Left lung (tissue), 14 donors: ENCODE measurements at places on chromosomes 7 and 10.

DNA sequence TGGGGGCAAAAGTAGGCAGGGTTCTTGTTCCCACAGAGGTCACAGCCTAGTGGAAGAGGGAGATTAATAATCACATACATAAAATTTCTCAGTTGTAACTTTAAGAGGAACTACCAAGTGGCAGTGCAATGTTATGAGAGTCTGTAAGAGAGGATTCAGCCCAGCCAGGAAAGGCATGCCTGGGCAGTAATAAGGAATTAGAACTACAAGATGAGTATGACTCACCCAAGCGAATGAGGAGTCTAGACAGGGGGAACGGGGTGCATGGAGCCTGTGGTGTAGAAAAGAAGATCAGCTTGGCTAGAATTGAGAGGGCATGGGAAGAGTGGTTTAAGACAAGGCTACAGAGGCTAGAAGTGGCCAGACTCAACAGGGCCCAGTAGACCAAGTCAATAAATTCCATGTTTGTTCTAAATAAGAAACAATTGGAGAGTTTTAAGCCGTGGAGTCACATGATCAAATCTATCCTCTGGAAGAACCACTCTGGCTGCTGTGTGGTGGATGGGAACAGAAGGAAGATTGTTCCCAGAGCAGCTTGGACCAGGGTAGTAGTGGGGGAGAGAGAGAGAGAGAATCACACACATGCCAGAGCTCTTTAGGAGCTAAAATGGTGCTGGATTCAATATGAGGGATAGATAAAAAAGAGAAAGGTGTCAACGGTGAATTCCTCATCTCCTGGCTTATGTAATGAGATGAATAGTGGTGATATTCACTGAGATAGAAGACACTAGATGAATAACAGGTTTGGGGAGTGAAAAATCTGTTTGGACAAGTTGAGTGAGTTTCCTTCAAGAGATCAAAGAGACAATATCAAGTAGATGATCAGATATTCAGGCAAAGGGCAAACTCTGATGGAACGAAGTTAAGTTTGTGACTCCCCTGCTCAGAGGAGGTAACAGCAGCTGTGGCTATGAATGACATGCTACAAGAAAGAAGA, 265.1 kb downstream of the FGFR2 start:
- no peak for DNase-seq

- peak; percentile 75 for DNase-seq
Measured at GRCh38 chr7:135335628-135336139, 102.0 kb downstream of the STRA8 start.

DNA sequence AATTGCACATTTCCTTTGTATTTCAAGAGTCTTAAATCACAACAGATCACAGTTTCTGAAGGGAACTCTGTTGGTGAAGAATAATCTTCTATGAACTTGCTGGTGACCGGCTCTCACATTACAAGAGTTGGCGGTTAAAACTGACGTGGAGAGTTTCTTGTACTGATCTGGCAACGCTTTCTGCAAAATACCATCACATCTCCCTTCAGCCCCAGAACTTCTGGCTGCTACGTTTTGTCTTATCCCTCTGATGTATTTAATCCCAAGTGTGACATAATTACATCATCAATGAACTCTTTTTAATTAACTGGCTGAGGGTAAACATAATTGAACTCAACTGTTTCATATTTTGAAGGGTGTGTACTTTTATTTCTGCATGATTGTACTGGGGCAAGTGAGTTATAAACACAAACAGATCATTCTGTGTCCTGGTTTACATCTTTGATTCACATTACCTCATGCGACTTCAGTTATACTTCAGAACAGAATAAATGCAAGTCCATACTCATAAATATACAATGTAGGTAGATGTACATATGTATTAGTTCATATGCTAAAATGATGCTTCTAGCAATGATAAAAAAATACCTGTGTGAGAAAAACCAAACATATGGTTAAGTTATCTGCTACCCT, 105.1 kb upstream of the NPVF start:
- no peak for DNase-seq

GRCh38 chr7:2313450-2314208, 612 bp downstream of the SNX8 start:
- peak; percentile 28 for DNase-seq

- DNase-seq, result no peak
Measured at GRCh38 chr10:11626071-11626470, 14.6 kb upstream of the USP6NL start.

DNA sequence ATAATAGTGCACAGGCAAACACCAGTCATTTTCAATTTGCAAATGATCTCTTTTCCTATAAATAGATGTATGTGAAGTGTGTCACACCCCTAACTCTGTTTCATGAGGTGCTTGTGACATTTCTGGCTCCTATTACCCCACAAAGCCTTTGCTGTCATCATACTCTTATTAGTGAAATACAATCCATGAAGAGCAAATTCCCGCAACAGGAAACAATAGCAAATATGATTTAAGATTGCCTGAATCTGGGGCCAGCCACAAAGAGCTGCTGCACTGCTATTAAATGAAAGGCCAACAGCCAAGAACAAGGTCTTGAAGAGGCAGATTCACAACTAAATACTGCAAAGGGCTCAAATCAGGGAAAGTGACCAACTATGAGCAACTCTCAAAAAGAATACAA, 96.3 kb upstream of the CAV2 start:
- no peak for DNase-seq

DNA sequence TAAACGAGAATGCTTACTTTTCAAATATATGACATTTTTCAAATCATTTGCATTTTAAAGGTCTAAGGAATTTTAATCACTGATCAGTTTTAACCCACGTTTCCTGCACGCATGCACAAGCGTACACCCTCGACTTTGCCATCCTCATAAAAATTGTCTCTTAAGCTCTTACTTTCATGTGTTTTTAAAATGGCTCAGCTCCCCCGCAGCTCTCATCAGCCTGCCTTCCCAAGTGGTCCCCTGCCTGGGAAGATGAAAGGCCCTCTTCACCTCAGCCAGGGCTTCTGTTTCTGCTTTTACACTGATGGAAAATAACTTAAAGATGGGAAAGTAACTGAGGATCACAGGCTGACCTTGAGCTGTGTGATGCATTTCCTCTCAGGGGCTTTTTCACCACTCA, 131.6 kb upstream of the LSM8 start:
- no peak for DNase-seq

- no peak for DNase-seq
Measured at GRCh38 chr7:129970816-129971215, 18.1 kb upstream of the UBE2H start.

GRCh38 chr10:15335508-15335907, 35.6 kb downstream of the FAM171A1 start:
- DNase-seq, result no peak

- no peak for DNase-seq
Measured at GRCh38 chr10:43809211-43809930, 160.7 kb upstream of the ZNF32 start.

DNA sequence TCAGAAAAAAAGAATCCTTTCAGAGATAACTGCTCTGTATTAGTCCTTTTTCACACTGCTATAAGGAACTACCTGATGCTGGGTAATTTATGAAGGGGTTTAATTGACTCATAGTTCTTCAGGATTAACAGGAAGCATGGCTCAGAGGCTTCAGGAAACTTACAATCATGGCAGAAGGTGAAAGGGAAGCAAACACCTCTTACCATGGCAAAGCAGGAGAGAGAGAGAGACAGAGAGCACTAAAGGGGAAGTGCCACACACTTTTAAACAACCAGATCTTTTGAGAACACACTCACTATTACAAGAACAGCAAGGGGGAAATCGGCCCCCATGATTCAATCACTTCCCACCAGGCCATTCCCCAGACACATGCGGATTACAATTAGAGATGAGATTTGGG, 114.2 kb downstream of the TES start:
- no peak for DNase-seq

- DNase-seq, result peak; percentile 82
Measured at GRCh38 chr10:7407368-7408290, 3.2 kb downstream of the SFMBT2 start.

DNA sequence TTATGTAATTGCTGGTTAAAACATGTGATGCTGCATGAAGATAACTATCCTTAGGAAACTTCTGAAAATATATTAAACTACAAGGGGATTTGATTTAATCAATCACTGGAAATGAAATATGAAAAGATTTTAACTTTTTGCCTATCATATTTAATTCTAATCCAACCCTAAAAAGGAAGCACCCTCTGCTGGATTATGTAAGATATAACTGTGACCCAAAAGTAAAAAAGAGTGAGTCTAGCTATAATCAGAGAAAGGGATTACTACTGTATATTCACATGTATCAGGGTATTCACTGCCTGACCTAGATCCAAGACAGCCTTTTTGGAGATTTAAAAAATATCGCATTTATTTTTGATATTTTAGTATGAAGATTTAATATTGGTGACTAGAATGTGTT, 295.5 kb downstream of the MDFIC start:
- no peak for DNase-seq

- no peak for DNase-seq
Measured at GRCh38 chr7:24475166-24475961, 97.9 kb upstream of the PALS2 start.

GRCh38 chr10:22593636-22594198, 120.7 kb downstream of the PIP4K2A start:
- no peak for DNase-seq

DNA sequence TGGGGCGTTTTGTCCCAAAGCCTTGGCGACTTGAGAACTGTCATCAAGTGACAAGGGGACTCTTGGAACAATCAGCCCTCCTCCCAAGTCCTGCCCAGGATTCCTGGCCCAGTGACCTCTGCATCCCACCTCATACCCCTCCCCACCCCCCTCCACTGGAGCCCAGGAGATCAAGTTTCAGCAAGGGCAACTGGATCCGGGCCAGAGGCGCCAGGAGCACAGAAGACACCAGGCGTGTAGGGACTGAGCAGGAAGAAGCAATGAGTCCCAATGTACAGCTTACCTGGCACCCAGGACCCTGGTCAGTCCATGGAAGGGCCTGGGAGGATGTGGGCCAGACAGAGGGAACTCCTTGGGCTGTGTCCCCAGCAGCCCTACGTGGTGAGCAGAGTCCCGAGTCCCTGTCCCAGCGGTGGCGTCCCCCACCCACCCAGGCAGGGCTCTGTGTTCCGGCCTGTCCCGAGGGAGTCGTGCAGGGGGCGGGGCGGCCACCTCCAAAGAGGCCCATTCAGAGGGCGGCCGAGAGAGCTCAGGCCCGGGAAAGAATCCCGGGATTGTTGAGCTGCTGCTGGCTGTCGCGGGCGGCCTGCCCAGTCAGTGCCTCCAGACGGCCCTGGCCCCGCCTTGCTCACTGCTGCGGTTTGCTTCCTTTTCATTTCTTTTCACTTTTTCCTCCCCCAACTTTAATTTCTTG, 254.1 kb downstream of the TNS3 start:
- DNase-seq, result peak; percentile 85

GRCh38 chr10:95758351-95759025, 2.5 kb downstream of the ENTPD1 start:
- no peak for DNase-seq

DNA sequence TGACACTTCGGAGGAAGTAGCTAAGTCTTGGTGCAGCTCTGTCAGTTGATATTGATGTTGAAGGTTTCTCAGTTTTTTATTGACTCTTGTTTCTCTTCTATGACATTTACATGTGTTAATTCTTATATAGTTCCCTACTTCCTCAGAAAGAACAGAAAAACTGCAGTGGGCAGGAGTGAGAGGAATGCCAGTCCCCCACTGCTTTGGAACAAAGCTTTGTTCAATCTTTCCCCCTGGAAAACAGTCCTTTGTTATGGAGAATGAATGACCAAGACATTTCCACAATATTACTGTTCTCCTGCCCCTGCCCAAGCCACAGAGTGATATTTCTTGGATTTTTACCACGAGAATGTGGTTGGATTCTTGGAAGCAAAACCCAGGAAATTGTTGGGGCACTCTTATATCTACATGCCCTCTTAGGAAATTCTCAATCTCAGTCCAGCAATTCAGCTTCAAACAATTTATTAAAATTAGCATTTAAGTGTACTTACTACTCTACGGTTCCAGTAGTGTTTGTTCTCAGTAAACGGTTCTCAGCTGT, 258.0 kb upstream of the KCND2 start:
- no peak for DNase-seq

DNA sequence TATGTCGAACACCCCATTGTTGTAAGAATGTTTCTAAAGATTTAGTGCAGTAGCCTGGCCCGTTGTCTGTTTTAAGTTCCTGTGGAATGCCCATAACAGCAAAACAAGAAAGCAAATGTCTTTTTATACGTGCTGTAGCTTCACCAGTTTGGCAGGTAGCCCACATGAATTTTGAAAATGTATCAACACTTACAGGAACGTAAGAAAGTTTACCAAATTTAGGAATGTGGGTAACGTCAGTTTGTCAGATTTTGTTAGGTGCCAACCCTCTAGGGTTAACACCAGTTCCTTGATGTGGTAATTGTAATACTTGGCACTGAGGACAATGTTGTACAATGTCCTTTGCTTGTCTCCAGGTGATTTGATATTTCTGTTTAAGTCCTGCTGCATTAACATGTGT, 3.2 kb upstream of the GIMAP4 start:
- DNase-seq, result no peak

- no peak for DNase-seq
Measured at GRCh38 chr10:13784067-13784466, 197.3 kb downstream of the PRPF18 start.

GRCh38 chr10:48805848-48806247, 121.2 kb downstream of the WDFY4 start:
- peak; percentile 28 for DNase-seq
